ENCODE measurements at places on chromosomes 4 and X.
A peak's percentile ranks its signal among the peaks of the same experiment; 100 is the strongest.

DNA sequence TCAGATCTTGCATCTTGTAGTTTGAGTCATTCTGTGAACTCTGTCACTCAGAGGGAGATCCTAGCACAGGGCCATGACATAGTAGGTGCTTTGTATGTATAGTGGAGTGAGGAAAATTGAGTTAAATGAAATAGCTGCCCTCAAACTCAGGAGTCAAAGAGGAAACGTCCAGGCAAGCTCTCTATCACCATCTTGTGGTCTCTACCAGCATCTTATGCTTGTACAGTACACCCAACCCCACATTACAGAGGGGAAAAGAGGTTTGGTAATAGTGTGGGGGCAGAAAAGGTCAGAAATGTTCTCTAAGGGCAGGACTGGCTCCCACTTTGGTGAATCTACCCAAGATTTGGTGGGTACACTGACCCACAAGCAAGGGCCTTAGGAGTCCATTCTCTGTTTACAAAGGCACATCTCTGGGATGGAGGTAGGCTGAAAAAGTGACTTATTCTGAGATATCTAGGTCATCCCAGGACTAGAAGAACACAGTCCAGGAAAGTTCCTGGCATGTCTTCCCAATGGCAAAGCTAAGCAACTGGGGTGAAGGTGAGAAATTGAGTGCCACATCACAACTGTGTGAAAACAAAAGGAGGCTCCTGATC, 131.8 kb downstream of the OR13H1 start:
- DNase-seq = no peak

GRCh38 chrX:46573331-46573891, at the start of gene CHST7:
CHST7 (plus strand) TSS chrX:46573765; CDS start chrX:46573932, 167 bp downstream.
- DNase-seq = peak; percentile 8

DNA sequence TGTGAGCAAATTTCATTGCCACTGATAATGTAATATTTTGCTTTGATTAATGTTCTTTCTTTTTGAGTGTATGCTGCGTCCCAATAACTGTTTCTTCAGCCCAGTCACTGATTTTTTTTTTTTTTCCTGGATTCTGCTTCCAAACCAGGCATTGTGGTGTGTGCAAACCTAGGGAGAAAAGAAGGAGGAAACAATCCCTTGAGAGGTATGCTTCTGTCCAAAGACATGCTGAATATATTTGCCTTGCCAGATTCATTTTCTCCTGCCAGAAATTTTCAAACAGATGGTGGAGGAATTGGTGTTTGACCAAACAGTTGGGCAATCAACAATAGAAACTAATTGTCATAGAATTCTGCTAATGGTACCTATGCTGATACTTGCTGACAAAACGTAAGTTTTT, 753.6 kb downstream of the RPA4 start:
- no peak for DNase-seq

- no peak for DNase-seq
Measured at GRCh38 chrX:125003746-125004446, 315.8 kb upstream of the TEX13C start.

DNA sequence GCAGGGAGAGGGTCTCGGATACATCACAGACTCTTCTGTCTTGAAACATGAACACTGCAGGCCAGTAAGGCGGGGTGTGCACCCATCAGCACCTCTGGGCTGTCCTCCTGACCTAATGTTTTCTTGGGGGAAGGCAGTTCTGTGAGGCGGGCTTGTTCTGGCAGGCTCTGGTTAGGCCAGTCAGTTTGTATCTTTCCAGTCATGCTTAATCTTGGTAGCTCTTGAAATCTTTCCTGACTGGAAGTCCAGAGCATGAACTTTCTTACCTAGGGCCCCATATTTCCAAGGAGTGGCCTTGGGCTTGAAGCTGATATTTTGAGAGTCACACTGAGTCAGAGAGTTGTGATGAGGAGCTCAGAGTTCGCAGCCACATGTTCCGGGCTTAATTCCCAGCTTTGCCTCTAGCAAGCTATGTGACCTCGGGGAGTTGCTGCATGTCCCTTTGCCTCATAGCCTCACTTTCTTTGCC, 54.2 kb upstream of the RASSF6 start:
- no peak for DNase-seq

DNA sequence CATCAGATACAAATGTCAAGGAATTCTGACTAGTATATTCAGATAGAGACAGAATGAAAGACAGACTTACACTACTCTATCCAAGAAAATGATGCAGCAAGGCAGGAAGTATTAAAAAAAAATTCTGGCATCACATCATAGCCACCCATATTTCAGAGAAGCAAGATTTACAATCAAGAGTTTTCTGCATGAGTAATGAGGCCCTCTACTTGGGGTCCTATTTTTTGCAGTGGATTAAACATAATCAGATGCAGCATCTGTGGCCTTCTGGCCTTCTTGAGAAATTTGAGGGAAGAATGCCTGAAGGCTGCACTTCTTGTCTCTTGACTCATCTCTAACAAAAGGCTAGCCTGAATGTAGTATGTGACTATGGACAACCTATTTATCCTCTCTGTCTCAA, 48.2 kb upstream of the SLIT2 start:
- DNase-seq = no peak

- no peak for DNase-seq
Measured at GRCh38 chr4:79287718-79288117, 38.1 kb downstream of the NAA11 start.

DNA sequence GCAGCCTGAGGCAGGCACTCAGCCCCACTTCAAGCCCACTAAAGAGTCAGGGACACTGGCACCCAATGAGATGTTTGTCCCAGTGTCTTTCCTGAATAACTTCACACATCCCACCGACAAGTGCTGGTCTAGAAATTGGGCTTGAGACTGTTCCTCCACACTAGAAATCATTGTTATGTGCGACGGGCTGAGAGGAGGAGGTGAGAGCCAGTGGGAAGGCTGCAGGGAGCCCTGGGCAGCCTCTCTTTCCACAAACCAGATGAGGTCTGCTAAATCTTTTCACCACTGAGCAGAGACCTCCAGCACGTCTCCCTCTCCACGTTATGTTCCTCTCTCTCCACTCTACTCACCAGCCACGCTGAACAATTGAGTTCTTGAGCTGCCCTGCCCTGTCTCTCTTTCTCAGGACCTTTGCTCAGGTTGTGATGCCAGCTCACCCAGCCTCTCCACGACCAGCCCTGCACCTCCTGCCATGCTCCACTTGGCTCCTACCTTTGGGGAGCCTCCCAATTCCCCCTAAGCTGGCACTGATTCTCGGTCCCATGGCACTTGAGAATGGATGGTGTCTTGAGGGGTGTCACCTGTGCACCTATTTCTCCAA, 8.4 kb downstream of the SCD5 start:
- DNase-seq = no peak

- no peak for DNase-seq
Measured at GRCh38 chr4:38529189-38530115, 134.5 kb upstream of the KLF3 start.

- no peak for DNase-seq
Measured at GRCh38 chr4:187209921-187210613, 486.4 kb upstream of the FAT1 start.

GRCh38 chrX:20300822-20301221, 34.1 kb upstream of the RPS6KA3 start:
- no peak for DNase-seq

DNA sequence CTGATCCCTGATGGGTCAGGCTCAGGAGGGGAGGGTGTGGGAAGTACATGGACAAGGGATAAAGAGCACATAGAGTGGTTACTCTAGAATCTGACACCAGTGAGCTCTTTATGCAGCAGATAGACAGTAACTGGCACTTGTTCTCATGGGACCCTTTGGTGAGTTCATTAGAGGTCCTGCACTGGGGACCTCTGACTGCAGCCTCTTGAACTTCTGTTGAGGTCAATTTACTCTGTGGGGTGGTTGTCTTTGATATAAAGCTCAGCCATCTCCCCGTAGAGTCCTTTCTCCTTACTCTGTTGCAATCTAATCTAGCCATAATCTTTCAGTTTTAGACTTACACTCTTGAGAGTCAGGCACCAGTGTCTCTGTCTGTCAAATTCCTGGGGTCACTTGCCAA, 222.4 kb downstream of the GPAT3 start:
- DNase-seq = no peak

DNA sequence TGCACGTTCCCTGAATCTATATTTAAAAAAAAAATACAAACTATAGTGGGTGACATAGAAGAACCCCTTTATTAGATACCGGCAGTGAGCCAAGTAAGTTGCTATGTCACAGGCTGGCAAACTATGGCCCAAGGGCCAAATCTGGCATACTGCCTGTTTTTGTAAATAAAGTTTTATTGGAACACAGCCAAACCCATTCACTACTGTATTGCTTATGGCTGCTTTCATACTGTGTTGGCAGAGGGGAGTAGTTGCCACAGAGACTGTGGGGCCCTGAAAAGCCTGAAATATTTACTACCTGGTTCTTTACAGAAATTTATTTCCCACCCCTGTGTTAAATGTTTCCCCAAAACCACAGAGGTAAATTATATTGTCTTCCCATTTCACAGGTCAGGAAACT, 71.2 kb upstream of the EGFL6 start:
- no peak for DNase-seq

DNA sequence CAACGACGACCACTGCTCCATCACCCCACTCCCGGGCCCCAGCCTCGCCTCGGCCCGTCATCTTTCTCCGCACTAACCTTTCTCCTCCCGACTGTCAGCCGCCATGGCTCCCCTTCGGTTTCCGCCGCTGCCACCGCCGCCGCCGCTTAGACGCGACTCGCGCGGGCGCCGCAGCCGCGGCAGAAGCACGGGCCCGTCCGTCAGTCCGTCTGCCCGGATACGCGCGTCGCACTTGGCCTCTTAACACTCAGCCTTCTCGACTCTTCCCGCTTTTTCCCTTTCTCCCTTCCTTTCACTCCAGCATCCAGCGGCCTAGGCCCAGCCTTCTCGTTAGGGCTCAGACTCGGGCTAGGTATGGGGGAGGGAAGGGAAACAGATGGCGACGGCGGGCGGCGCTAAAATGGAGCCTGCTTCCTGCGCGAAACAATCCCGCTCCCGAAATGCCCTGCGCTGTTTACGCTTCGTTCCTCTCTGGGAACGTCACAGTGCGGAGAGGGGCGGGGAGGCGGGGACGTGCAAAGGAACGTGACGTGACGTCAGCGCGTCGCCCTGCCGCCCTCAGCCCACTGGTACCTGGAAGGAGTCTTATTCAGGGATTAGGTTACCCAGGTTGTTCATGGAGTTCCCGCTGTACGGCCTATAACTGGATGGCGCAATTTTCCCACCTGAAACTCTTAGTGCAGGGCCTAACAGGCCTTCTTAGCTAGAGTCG, at the start of gene YTHDC1:
Gene YTHDC1 (minus strand): TSS at position 442 of the 712 bp plus-strand sequence. CDS start 337 bp downstream, at position 105.
- peak; percentile 90 for DNase-seq

DNA sequence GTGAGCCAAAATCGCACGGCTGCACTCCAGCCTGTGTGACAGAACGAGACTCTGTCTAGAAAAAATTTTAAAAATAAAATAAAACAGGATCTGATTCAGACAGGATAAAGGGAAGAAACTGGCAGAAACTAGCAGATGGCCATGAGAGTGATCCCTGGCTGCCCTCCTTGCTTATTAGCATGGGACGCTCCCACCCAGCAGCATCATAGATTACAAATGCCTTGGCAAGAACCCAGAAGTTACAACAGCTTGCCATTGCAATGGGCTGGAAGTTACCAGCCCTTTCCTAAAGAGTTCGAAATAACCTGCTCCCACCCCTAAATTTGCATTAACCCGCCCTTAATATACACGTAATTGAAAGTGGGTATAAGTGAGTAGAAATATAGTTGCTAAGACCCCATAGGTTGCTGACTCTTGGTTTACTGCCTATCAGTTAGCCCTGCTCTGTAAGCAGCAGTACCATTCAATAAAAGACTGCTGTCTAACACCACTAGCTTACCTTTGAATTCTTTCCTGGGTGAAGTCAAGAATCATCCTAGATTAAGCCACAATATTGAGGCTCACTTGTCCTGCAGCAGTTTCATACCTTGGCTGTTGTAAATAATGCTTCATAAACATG, 9.1 kb upstream of the XAGE2 start:
- no peak for DNase-seq

GRCh38 chrX:6225911-6226595, 2.6 kb downstream of the NLGN4X start:
- DNase-seq = no peak

- DNase-seq = no peak
Measured at GRCh38 chr4:95641571-95641970, 92.8 kb upstream of the UNC5C start.

- DNase-seq = no peak
Measured at GRCh38 chrX:69320116-69320515, 154.9 kb upstream of the PJA1 start.

DNA sequence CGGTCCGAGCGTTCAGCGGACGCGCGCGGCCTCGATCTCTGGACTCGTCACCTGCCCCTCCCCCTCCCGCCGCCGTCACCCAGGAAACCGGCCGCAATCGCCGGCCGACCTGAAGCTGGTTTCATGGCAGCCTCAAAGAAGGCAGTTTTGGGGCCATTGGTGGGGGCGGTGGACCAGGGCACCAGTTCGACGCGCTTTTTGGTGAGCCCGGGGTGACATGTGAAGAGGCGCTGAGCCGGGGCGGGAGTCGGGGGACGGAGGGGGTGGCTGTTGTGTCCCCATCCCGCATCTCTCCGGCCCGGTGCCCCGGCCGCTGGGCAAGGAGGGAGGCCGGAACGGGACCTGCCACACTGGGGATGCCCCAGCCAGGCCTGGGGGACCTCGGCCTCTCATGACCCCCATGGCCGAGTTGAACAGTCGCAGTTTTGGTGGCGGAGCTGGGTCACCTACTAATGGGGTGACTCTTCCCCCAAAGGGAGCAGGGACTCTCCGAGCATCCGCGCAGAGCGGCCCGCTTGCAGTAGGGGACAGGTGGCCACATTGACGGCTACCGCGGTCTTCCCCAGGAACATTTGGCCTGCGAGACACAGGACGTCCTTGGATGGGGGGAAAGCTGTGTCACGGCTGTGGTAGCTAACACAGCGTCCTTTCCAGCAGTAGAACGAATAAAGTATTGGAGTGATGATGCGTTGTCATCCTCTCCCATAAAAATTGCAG, at the start of gene GK:
Gene GK (plus strand): TSS at position 9 of the 717 bp plus-strand sequence. CDS start 115 bp downstream, at position 124.
- DNase-seq = no peak

GRCh38 chrX:94551831-94552230, 877.8 kb downstream of the FAM133A start:
- no peak for DNase-seq

DNA sequence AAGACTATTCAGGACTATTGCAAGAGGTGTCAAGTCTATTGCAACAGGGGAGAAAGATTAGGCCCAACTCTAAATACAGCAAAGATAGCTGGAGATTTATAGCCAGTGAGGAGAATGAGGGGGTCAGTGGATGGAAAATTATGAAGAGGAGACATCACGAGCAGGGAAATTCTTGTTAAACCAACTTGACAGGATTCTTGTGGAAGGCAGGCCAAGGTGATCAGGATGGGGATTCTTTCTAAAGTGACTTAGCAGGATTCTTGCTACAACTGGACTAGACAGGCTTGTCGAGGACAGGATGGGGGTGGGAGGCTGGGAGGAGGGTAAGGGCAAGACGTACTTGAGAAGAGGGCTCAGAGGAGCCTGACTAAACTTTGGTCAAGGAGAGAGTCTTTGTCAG, 89.0 kb downstream of the PHEX start:
- no peak for DNase-seq

GRCh38 chr4:74316397-74316796, 8.1 kb downstream of the EPGN start:
- DNase-seq = no peak

Data from stimulated activated CD8-positive, alpha-beta memory T cell treated with anti-CD3 and anti-CD28 coated beads, Interleukin-4, amount 100 ng/mL, for 4 hours (primary cell).